ENCODE measurements at places on chromosomes 5 and 9.

DNA sequence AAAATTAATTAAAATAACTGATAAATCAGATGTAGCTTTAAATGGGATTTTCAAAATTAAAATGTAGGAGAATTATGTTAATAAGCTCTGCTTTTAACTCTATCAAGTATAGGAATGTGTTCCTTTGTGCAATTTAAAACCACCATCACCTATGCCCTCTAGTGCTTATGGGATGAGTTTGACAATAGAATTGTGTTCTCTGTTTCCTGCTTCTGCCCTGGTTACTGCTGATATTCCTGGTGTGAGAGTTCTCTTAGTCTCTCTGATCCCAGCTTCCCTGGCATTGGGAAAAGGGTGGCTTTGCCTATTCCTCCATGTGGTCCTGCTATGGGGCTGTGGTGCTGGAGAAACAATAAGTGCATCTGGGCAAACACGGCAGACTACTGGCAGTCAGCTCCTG is 8.1 kb downstream of the LRRTM2 start:
- DNase-seq, result no peak

DNA sequence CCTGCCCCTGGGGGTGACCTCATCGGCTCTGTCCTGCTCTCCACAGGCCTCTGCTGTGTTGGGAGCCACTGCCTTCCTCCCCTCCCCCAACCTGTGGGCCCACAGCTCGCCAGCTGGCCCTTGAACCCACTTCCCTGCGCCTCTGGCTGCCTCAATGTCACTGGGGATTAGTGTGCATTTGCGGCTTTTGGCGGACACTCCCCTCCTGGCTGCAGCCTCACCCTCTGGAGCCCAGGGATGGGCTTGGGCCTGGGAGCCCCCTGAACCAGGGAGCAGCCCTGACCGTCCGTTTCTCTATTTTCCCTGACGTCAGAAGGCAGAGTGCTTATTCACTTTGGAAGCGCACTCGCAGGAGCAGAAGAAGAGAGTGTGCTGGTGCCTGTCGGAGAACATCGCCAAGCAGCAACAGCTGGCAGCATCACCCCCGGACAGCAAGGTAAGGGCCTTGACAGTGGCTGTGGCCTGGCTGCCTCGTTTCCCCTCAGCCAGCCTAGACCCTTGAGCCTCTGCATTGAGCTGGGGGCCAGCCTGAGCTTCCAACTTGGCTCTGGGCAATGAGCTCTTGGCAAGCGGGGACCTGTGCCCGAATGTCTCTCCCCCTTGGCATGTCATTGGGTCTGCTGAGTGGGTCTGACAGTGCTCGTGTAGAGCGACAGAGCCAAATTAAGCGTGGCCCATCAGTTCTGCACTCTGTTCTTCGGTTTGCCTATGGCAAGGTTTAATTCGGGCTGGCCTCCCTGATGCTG is 73.1 kb downstream of the RGS3 start:
- DNase-seq, result no peak

DNA sequence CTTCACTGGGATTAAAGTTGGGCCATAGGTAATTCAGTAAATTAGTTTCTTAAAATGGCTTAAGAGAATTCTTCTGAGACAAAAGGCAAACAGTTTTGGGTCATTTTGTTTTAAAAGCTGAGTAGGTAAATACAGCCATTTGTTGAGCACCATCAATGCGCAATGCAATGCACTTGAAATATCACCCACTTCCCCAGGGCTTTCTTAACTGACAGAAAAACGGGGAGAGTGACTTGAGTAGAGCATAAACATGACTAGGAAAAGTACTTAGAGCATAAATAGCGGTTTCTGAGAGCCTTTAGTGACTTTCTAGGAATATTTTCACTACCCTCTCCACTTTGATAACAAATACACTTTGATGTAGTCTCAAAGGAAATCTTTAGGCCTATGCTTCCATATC is 27.2 kb downstream of the MLANA start:
- DNase-seq, result no peak

- no peak for DNase-seq
These were observed 90.7 kb downstream of the GADD45G start for GRCh38 chr9:89695441-89695891.

GRCh38 chr9:14325147-14325546 is 11.2 kb upstream of the NFIB start:
- no peak for DNase-seq
